ENCODE measurements at places on chromosomes 2 and 18. TPM values are rescaled to one million over a fixed set of nuclear protein-coding genes. Genes with fewer than 3 reads are reported as not detected.

DNA sequence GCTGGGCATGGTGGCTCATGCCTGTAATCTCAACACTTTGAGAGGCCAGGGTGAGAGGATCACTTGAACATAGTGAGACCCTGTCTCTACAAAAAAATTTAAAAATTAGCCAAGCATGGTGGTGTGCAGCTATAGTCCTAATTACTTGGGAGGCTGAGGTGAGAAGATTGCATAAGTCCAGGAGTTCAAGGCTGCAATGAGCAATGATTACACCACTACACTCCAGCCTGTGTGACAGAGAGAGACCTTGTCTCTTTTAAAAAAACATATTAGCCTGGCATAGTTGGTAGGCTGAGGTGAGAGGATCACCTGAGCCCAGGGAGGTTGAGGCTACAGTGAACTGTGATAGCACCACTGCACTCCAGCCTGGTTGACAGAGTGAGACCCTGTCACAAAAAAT is 13.7 kb downstream of the TRAPPC8 start:
- DNase-seq, result no peak

- no peak for DNase-seq
These were observed 97.4 kb upstream of the DNAJC10 start for GRCh38 chr2:182618672-182619079.

DNA sequence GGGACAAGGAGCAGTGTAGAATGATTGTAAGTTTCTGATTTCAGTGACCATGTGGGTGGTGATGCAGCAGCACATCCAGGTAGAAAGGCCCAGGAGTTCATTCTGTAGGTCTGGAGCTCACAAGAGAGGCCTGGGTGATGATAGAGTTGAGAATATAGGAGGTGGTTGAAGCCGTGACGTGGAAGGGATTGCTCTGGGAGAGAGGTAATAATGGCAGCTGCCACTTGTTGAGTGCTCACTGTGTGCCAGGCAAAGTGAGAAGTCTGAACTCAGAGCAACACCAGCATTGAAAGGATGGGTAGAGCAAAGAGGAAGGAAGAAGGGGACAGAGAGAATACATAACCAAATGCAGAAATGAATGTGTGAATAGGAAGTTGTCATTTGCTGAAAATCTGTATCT is 3.3 kb downstream of the TTLL4 start:
- no peak for DNase-seq

GRCh38 chr18:32086881-32087280 is 4.8 kb upstream of the RNF138 start:
- no peak for DNase-seq

GRCh38 chr2:159982270-159982669 is 80.1 kb downstream of the PLA2R1 start:
- DNase-seq, result no peak

- DNase-seq, result no peak
These were observed 655.9 kb upstream of the SOX11 start for GRCh38 chr2:5036256-5036655.

GRCh38 chr2:36203366-36203765 is 152.2 kb upstream of the CRIM1 start:
- DNase-seq, result no peak

GRCh38 chr2:27041752-27042151 is 9.0 kb downstream of the TMEM214 start:
- no peak for DNase-seq

- no peak for DNase-seq
These were observed 7.7 kb downstream of the DOK1 start for GRCh38 chr2:74562126-74562775.

DNA sequence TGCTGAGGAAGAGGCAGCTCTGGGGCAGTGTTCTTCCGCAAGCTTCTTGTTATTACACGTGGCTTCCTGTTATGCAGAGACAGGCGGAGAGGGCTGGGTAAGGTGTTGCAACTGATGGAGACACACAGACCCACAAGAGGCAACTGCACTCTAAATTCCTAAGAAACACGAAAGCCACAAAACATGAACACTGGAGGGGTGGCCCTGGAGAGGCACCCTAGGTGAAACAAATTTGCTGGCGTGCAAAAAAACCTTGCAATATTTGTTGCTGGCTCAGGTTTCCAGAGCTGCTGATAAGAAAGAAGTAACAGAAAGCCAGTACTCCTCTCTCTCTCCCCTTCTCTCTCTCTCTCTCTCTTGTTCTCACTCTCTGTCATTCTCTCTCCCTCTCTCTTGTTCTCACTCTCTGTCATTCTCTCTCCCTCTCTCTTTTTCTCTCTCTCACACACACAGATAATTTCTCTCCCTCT is 31.8 kb downstream of the ARHGAP25 start:
- DNase-seq, result peak; percentile 44

DNA sequence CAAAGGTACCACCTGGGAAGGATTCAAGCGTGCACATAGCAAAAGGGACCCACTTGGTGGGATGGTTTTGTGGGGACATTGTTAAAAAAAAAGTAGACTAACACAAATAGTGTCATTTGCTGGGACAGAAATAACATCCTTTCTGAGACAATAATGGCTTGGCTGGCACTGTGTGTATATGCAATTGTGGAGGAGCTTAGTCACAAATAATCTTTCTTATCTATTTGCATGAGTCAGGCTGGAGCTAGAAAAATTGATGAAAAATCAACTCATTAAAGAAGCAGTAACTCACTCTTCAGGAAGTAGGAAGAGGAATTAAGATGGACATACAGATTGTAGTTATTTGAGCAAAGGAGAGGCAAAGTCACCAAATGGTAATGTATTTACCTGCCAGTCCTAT is 29.5 kb upstream of the ITGB6 start:
- no peak for DNase-seq

DNA sequence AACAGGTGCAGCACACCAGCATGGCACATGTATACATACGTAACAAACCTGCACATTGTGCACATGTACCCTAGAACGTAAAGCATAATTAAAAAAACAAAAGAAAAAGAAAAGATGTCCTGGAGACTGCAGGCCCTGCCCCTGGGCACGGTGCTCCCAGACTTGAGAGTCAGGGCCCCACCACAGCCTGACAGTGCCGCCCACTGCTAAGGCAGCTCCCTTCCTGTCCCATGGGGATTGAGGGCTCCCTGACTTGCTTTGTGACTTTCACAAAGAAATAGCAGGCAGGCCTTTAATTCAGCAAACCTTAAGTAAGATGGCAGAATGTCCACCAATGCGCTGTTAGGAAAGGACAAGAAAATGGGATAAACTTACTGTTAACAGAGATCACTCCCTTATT is 116.8 kb downstream of the NDUFA10 start:
- no peak for DNase-seq

- DNase-seq, result no peak
These were observed 204.0 kb downstream of the ARL4C start for GRCh38 chr2:234292962-234293243.

GRCh38 chr18:22230471-22230945 is 61.1 kb downstream of the GATA6 start:
- no peak for DNase-seq

GRCh38 chr2:222364285-222364895 is 60.0 kb upstream of the SGPP2 start:
- DNase-seq, result no peak

DNA sequence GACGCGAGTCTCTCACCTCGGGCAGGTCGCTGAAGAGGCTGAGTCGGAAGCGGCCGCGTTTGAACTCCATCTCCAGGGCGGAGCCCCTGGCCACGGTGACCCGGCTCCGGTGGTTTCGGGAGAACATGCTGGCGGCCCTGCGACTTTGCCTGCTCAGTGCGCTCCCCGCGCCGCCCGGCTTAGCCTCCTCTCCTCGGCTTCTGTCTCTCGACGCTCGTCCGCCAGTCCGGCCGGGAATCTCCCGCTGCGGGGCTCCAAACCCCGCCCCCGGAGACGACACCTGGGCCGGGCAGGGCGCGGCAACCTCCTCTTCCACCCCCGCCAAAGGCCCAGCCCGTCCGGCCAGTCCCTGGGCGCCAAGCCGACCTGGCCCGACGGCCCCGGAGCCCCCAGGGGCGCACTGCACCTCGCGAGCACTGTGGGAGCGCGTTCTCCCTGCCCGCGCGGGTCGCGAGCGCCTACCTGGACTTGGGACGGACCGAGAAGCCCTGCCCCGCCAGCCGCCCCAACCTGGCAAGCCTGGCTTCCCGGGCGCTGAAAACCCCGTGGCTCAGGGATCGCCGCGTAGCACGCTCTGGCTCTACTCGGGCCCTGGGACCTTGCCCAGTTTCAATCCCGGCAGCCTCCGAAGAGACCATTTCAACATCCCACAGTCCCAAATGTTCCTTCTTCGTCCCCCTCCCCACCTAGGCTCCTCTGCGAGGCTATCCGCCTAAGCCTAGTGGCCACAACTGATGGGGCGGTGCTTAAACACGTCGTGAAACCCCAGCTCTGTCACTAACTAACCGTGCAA is at the start of gene RTKN:
TSS of gene RTKN (minus strand) at position 248 of the 793 bp plus-strand sequence. CDS start at position 127, 121 bp downstream.
- DNase-seq, result peak; percentile 84

DNA sequence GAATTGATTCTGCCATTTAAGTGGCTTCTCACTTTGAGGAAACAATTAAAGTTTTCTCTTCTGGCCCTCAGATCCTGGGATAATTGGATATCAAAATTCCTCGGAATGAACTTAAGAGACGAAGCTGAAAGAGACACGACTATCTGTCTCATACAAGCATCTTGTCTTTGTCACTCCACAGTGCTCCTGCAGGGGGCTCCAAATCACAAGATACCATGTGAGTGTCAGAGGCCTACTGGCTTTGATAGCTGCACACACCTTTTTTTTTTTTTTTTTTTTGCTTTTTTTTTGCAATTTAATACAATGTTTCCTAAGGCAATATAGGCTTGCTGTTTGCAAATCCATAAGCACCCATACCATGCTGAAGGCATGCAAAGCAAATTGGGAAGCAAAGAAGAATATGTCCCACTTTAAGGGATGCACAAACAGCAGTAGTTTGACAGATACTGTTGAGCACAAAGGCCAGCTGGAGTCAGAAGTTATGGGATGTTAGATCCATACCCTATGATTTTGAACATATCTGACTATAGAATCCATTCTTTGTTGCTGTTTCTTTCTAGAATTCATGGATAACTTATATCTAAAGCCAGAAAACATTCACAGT is 109.0 kb upstream of the CBLN2 start:
- DNase-seq, result peak; percentile 64

DNA sequence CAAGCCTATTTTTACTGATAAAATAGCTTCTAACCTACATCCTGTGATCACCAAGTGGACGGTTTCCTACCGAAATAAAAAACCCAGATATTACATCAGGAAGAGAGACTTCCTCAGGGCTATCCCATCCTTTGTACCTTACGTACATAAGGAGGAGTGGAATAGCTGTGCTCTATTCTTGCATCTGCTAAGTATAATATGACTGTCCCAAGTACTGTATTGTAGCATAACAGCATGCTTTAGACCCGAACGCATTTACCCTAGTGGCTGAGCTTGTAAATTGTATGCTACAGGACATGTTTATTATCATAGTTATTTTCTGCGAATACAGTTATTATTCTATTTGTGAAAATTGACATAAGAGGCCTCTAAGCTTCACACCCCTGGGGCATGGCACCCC is 302.4 kb downstream of the CLIP4 start:
- DNase-seq, result no peak

GRCh38 chr18:68840554-68841263 is 42.8 kb downstream of the CCDC102B start:
- DNase-seq, result no peak

GRCh38 chr2:232293191-232293590 is 85.4 kb upstream of the ALPP start:
- no peak for DNase-seq

DNA sequence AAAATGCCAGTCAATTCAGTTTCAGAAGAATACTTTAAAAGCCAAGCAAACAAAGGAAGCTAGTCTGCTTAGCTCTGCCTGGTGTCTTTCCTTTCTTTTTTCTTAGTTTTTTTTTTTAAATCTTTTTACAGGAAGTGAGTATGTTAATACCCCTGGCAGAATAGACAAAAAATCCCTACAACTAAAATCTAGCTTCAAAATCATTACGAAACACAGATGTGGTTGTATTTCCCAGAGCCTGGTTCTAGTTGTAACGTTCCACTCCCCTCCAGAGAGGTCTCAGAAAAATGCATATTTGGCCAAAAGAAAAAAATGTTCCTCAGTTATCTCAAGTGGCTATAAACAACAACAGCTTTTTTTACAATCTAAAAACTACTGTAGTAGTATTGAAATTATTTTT is 202.1 kb upstream of the RND3 start:
- no peak for DNase-seq

DNA sequence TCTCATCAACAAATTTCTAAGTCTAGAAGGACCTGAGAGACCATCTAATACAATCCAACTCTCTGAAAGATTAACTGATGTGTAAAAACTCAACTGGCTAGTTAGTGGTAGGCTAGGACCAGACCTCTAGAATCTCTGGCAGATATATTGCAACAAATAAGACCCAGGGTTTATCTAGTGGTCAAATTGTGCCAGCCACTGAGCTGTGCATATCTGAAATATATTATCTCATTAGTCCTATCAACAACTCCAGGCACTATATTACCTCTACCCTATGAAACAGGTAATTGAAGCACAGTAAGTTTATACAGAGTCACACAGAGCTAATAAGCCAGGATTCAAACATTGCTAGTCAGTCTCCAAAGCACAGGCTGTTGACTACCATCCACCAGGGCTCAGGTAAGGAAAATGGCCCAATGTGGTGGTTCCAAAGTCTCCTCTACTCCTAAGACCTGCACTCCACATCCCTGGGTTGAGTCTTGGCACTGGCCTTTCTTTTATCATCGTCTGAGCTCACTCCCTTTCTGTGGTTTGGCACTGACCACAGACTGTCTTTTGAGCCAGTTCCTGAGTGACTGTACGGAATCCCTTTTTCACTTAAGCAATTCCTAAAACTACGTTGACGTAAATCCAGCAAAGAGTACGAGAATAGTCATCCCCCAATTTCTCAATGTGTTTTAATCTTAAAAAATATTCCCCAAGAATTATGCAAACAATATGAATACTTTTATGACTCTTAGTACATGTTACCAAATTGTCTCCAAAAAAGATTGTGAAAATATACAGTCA is 11.9 kb upstream of the PID1 start:
- no peak for DNase-seq

GRCh38 chr18:25516121-25516520 is 164.2 kb upstream of the ZNF521 start:
- no peak for DNase-seq

The PHOSPHO2 gene
- 5.3 TPM for total RNA-seq

The GNAL gene
- 2.6 TPM for total RNA-seq

The ZNF396 gene
- total RNA-seq, result 3.2 TPM

The IL37 gene
- total RNA-seq, result not detected

The CRACDL gene
- total RNA-seq, result 11.5 TPM

The ZAP70 gene
- 2.2 TPM for total RNA-seq

Measured in colonic mucosa (tissue), 4 donors.